ENCODE measurements at places on chromosomes 2 and 18.

- DNase-seq, result peak; percentile 30
Measured at GRCh38 chr2:22907330-22907729, 477.6 kb upstream of the KLHL29 start.

- DNase-seq, result no peak
Measured at GRCh38 chr18:73924836-73925235, 222.8 kb downstream of the FBXO15 start.

GRCh38 chr2:141766225-141766624 lies 364.6 kb downstream of the LRP1B start:
- no peak for DNase-seq

GRCh38 chr2:168212167-168212566 lies 35.2 kb downstream of the STK39 start:
- DNase-seq, result peak; percentile 37

DNA sequence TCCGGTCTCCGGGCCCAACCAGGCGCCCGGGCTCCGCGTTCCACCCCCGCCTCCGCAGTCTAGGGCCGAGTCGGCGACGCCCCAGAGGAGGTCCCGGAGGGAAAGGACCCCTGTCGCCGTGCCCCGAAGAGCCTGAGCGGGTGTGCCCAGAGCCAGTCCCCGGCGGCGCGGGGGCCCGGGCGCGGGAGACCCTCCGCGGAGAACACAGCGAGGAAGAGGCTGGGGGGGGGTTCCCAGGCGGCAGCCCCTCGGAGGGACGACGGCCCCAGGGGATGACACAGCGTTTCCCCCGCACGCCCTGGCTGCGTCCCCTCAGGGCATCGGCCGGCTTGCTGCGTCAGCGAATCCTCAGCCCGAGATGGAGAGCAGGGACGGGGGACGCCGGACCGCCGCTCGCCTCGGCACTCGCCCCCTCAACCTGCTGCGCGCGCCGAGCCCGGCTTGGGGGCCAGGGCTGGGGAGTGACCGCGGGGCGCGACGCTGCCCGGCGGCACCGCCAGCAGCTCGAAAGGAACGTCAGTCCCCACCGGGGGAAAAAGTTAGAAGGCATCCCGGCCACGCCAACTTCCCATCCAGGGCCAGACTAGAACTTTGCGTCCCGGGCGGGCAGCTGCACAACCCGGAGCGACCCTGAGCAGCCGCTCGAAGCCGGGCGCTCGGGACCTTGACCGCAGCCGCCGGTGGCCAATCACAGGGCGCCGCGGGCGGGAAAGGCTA lies 711 bp downstream of the SFXN5 start:
- peak; percentile 77 for DNase-seq

DNA sequence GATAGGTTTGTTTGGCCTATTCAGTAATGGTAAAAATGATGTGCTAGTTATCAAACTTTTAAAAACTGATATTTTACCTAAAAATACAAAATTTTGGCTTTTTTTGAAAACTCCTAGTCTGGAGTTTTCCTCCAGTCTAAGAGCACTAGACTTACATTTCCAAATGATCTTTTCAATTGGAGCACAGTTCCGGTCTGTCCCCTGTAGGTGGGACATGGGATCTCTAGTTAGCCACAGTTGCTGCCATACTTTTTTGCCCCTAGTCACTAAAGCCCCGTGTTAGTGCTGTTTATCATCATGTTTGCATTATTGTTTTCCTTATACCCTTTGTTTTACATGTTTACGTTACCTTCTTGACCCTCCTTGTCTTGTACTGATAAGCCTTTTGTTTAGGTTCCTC lies 52.4 kb downstream of the RELCH start:
- DNase-seq, result no peak

DNA sequence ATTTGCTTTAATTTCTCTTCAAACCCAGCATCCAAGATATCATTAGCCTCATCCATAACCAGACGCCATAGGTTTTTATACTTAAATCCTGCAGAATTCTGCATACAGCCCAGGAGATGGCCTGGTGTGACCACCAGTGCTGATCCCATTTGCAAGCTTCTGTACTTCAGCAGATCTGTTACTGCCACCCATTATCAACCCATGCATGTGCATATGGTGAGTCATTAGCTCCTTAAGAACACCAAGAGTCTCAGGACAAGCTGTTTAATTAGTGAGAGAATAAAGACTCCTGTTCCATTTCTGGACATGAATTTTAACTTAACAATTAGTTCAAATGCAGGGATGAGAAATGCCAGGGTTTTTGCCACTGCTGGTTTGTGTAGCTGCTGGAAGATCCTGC lies 110.7 kb upstream of the TANK start:
- DNase-seq, result no peak

DNA sequence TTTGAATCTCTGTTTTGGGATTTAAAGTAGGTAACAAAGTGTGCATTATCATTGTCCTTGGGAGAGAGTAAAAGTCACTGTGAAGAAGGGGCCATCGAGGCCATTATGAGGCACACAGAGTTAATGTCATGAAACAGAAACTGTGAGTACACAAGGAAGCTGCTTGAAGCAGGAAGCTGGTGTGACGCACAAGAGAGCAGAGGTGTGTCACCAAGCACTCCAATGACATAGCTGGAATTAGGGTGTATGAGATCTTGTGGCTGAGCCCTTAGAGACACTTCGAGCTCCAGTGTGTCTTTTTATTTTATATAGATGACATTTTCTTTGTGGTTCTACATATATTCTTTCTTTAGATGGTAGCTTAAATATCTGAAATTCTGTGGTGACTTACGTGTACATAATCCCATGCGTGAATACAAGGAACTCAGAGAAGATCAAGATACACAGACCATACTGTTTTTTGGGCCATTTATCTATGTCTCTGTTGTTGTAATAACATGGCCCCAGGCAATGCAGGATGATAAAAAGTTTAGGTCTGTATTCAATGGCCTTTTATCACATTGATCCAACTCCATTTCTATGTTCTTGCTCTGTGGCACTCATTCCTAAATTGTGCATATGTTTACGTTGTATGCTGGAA lies 164.7 kb upstream of the FAM98A start:
- peak; percentile 43 for DNase-seq

GRCh38 chr2:64649013-64649484 lies 4.7 kb downstream of the SERTAD2 start:
- DNase-seq, result peak; percentile 66

DNA sequence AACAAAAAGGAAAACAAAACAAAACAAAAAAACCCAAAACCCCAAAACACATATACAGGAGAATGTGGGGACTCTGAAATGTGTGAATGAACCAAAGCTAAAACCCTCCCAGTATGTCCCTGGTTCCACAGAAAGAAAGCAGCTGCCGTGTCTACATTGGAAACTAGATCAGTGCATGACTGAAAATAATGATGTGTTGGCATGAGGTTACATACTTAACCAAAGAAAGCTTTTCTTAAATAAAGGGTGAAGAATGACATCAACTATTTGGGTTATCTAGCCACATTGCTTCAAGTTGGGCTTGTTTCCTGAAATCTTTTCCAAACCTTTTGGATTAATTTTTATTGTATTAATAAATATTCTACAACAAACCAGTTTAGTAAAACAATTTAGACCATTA lies 91.9 kb upstream of the FN1 start:
- no peak for DNase-seq

GRCh38 chr2:16908656-16909055 lies 243.0 kb upstream of the CYRIA start:
- DNase-seq, result no peak

- no peak for DNase-seq
Measured at GRCh38 chr2:152644189-152644873, 72.9 kb downstream of the PRPF40A start.

Data from stomach (tissue), 19 donors.